ENCODE measurements at places on chromosomes 3 and 15.

DNA sequence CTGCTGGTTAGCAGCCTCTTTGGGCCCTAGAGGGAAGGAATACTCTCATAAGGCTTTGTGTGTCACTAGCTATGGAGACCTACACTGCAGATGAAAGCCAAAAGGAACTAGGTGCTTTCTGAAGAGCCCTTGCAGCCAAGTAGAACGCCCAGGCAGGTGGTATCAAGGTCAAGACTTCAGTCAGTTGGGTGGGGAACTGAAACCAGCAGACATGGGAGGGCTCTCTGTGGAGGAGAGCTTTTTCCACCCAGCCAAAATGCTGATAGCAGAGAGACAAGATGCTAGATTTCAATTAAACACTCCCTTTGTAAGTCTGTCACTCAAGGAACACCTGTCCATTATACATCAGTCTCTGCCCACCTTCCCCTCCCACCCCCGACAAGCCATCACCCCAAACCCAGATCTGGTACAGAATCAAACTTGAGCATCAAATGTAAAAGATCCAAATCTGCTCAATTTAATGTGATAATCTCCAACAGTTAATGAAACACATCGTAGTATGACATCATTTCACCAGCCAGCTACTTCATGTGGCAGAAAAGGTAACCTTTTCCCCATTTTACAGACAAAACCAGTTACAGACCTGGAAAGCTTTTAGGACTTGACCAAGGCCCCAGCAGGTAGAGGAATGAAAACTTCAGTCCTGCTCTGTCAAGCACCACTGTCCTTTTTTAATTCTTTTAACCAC lies 14.6 kb downstream of the MRPS25 start:
- peak; percentile 46 for DNase-seq

DNA sequence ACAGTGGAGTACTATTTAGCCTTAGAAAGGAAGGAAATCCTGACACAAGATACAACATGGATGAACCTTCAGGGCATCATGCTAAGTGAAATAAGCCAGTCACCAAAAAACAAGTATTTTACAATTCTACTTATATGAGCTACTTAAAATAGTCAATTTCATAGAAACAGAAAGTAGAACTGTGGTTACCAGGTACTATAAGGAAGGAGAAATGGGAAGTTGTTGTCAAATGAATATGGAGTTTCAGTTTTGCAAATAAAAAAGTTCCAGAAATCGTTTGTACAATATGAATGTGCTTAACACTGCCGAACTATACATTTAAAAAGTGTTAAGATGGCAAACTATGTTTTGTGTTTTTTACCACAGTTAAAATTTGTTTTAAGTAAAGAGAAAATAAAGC lies 26.8 kb downstream of the TRANK1 start:
- no peak for DNase-seq

DNA sequence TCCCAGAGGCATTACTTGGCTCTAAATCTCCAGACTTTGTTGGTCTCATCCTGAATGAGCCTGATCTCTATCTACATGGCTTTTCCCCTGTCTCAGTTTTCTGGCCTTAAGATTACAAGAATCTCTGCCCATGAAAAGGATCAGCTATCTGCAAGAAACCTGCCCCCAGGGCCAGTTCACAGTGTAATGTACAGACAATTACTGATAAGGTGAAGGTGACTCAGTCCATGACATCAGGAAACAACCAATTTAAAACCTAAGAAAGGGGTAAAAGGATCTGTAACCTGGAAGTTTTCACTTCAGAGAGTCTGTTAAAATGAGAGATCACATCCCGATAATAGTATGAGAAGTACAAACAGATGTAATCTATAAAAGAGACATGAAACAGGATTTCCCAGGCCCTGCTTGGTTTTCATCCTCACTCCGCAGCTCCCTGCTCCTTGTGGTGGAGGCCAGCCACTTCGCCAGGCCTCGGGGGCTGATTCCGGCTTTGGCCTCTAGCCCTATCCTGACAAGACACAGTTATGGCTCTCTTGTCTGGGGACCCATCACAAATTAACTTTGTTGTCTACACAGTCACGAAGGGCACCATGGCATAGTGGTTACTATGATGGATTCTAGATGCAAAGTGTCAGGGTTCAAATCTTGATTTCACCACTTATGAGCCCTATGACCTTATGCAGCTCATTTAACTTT lies 136.9 kb downstream of the THSD4 start:
- no peak for DNase-seq

DNA sequence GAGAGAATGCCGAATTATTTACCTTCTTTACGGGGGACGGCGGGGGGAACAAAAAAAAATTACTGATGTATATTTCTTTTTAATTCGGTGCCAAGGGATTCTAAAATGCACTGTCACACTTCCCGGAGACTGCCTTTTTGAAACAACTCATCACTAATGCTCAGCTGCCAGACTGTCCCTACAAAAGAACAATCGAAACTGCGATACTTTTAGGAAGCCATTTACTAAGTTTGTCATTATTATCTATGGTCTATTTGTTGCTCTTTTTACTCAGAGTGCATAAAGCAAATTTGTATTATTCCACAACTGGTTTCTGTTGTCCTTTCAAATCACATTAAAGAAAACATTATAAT lies 60.8 kb downstream of the TM4SF4 start:
- no peak for DNase-seq

DNA sequence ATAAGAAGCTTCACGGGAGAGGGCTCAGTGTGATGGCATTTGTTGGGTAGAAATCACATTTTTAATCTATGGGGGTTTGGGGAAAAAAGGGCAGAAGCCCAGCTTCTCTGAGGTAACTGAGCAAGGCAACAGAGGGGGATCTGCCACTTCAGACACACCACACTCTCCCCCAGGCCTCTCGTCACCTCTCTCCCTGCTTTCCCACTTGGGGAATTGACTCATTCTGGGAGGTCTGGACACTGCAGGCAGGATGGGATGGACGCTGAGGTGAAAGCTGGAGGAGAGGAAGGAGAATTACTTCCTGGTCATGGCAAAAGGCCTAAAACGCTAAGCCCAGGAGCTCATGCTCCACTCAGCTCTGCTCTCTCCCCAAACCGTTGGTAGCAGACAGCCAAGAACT lies 33.2 kb downstream of the MYO5C start:
- DNase-seq, result no peak

DNA sequence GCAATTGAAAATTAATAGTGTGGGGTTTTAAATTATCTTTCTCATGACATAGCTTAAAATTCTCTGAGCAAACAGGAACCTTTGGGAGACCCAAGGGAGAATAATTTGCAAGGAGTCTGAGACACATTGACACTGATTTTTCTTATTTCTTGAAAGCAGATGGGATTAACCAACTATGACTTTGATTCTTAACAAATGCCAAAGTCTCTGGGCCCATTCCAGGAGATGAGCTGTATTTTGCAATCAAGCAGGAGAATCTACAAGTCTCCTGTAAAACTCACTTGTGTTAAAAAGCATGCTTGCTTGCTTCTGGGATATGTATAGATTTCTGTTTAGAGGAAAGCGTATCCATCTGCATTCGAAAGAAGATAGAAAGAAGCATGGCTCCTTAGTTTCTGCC lies 71.3 kb upstream of the STT3B start:
- DNase-seq, result no peak

DNA sequence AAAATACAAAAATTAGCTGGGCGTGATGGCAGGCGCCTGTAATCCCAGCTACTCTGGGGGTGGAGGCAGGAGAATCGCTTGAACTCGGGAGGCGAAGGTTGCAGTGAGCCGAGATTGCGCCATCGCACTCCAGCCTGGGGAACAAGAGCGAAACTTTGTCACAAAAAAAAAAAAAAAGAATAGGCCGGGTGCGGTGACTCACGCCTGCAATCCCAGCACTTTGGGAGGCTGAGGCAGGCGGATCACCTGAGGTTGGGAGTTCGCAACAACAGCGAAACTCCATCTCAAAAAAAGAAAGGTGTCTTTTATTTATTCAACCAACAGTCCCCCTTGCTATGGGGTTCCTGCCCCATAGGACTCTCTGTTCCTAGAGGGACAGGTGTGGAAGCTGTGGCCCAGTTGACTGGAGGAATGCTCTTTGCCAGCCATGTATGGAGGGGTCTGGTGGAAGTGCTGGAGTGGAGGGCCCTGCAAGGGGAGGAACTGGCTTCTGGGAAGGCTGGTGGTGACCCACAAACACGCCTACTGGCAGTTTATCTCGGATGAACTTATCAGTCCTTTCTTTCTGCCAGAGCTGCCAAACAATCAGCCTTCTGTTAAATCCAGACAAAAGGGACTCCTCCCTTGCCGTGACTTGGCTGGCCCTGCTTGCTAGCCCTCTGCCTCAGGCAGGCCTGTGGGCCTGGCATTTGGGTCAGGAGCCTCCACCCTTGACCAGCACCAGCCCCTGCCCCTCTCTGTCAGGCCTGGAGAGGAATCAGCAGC lies 4.6 kb upstream of the DAG1 start:
- peak; percentile 10 for DNase-seq

- no peak for DNase-seq
These were observed 404.7 kb upstream of the TGFBR2 start for GRCh38 chr3:30201715-30202114.

Measured in CD4-positive, alpha-beta T cell treated with Interferon alpha-2 for 1 hour (primary cell).